ENCODE measurements at places on chromosomes 7 and 10. TPM values are rescaled to one million over a fixed set of nuclear protein-coding genes. Genes with fewer than 3 reads are reported as not detected.

The AMPH gene
- total RNA-seq = not detected

The OPN4 gene
- total RNA-seq = not detected

The PNLIPRP2 gene
- not detected for total RNA-seq

The KMT2C gene
- 4.7 TPM for total RNA-seq

The VGF gene
- total RNA-seq = 12.8 TPM

The SMO gene
- total RNA-seq = 13.6 TPM

The SEC23IP gene
- 57.6 TPM for total RNA-seq

The PNLIPRP1 gene
- not detected for total RNA-seq

The OR2A14 gene
- not detected for total RNA-seq

The CHST15 gene
- 8.6 TPM for total RNA-seq

The PILRA gene
- 6.3 TPM for total RNA-seq

The JCAD gene
- 11.2 TPM for total RNA-seq

The DPP6 gene
- not detected for total RNA-seq

The ITPRID1 gene
- total RNA-seq = not detected

The NRG3 gene
- not detected for total RNA-seq

The ZEB1 gene
- total RNA-seq = 8.0 TPM

The PPP1R9A gene
- 3.8 TPM for total RNA-seq

The EBF3 gene
- 0.20 TPM for total RNA-seq

The SYT15 gene
- 2.4 TPM for total RNA-seq

The IFIT2 gene
- total RNA-seq = 2.0 TPM

The KDM7A gene
- 2.6 TPM for total RNA-seq

The WEE2 gene
- total RNA-seq = not detected

The NKX1-2 gene
- total RNA-seq = 0.06 TPM

The TWIST1 gene
- total RNA-seq = 3.6 TPM

The ZC3HAV1 gene
- 36.5 TPM for total RNA-seq

The EBLN1 gene
- total RNA-seq = not detected

The TCF7L2 gene
- 15.7 TPM for total RNA-seq

The CPEB3 gene
- total RNA-seq = 0.44 TPM

The LGI1 gene
- total RNA-seq = not detected

The SPAM1 gene
- total RNA-seq = not detected

The TMEM236 gene
- total RNA-seq = 0.05 TPM

The MYPN gene
- 2.0 TPM for total RNA-seq

The TEX36 gene
- not detected for total RNA-seq

The IPMK gene
- total RNA-seq = 3.7 TPM

The HACD1 gene
- 62.0 TPM for total RNA-seq

The CDK5 gene
- 34.4 TPM for total RNA-seq

The SUN3 gene
- not detected for total RNA-seq

The GJC3 gene
- 0.43 TPM for total RNA-seq

The ITIH5 gene
- total RNA-seq = 0.12 TPM

The ODAD2 gene
- total RNA-seq = not detected

The RBM20 gene
- 2.6 TPM for total RNA-seq

The NEBL gene
- 8.5 TPM for total RNA-seq

The FKBP9 gene
- 93.5 TPM for total RNA-seq

The ELFN1 gene
- total RNA-seq = 0.38 TPM

The TMEM176B gene
- 0.11 TPM for total RNA-seq

Measured in A549 treated with GW870086 at 1 μM for 4 hours (cell line).